Fibroblast of skin of scalp (primary cell): ENCODE measurements at places on chromosomes 12 and 14.
A peak's percentile ranks its signal among the peaks of the same experiment; 100 is the strongest.

DNA sequence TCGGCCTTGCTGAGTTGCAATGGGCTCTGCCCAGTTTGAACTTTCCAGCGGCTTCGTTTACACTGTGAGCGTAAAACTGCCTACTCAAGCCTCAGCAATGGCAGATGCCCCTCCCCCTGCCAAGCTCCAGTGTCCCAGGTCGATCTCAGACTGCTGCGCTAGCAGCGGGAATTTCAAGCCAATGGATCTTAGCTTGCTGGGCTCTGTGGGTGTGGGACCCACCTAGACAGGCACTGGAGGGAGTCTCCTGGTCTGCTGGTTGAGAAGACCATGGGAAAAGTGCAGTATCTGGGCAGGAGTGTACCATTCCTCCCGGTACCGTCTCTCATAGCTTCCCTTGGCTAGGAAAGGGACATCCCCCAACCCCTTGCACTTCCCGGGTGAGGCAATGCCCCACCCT lies 88.2 kb downstream of the KLHL28 start:
- DNase-seq, result no peak

GRCh38 chr12:99450036-99450630 lies 197.4 kb upstream of the GARIN6 start:
- no peak for DNase-seq

GRCh38 chr14:89182326-89182725 lies 234.7 kb downstream of the FOXN3 start:
- no peak for DNase-seq

GRCh38 chr14:64965356-64966000 lies 6.7 kb downstream of the RAB15 start:
- DNase-seq, result no peak

- peak; percentile 54 for DNase-seq
Observed at GRCh38 chr14:73503648-73504047, 12.9 kb downstream of the RIOX1 start.

GRCh38 chr14:39491134-39491571 lies 58.9 kb upstream of the FBXO33 start:
- peak; percentile 54 for DNase-seq

DNA sequence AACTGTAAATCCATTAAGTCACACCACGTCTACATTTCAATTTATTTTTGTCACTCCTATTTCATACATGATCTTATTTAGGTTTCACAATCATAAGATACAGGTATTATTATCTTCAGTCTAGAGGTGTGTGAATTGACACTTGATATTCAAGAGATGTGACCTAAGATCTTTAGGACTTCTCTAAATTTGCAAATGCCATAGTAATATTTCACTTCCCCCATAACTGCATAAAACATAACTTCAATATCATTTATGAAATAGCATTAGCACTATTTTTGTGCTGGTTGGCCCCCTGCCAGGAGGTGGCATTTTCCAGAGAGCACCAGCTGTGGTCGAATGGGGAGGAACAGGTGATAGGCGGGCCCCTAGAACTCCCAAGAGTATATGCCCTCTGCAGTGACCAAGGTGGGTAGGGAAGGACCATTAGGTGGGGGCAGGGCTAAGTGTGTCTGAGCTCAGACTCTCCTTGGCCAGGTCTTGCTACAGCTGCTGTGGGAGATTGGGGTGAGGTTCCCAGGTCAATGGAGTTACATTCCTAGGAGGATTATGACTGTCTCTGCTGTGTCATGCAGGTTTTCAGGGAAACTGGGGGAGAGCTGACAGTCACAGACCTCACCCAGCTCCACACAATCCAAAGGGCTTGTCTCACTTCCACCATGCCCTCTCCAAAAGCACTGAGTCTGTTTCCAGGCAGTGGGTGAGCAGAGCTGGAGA lies 49.2 kb upstream of the ERGIC2 start:
- DNase-seq, result no peak

DNA sequence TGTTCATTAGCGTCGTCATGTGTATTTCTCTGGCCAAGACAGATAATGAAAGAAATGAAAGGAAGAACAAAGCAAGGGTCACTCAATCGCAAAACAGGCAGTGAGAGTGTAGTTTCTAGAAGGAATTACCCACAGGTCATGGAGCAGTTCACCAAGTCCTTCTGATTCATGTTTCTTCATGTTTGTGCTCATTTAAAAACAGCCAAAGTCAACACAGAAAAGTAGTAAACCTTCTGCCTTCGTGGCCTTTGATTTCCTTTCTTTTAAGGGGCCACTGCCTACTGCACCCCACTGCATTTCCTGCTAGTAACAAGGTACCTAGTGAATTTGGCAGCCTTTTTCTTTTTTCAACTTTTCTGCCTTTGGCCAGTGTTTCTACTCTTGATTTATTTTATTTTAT lies 75.1 kb downstream of the KCNK13 start:
- DNase-seq, result no peak

- DNase-seq, result peak; percentile 79
Observed at GRCh38 chr12:124700810-124701592, 133.6 kb upstream of the NCOR2 start.

GRCh38 chr14:31898838-31899528 lies 178.1 kb upstream of the ARHGAP5 start:
- DNase-seq, result no peak

- DNase-seq, result no peak
Observed at GRCh38 chr14:51668870-51669269, 17.2 kb downstream of the FRMD6 start.

DNA sequence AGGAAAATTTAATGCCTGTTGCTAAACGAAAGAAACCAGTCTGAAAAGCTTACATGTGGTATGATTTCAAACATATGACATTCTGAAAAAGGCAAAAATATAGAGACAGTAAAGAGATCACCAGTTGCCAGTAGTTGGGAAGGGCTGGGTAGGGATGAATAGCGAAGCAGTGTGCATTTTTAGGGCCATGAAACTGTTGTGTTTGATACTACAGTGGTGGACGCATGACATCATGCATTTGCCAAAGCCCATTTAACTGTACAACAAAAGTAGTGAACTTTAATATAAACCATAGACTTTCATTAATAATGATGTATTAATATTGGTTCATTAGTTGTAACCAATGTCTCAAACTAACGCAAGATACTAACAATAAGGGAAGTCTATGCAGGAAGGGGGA lies 14.7 kb upstream of the EPYC start:
- no peak for DNase-seq

DNA sequence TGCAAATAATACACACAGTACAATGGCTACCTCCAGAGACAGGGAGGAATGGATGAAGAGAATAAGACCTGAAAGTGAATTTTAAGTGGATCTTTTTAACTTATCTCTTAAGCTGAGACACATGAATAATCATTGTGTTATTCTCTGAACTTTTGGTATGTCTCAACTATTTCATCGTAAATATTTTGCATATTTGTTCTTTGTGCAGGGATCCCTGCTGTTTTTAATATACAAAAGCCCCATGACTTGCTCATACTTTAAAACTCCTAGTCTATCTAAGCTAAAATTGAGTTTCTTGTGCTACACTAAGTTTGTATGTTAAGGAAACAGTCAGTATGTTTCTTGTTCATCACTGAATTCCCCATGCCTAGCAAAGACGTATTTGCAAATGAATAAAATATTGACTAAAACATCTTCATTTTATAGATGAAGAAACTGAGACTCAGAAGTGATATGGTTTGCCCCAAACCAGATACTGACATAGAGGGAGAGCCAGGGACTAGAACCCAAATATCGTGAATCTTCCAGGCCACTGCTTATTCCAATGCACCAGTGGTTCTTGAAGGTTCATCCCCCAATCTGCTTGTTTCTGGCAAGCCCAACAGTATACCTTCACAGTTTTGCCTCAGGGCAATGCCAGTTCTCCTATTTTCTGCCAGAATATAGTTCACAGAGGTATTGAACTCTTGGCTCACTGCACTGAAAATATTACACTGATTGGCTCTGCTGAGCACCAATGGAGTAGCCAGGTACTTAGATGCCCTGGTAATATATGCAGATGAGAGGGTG lies 356.9 kb downstream of the MED13L start:
- peak; percentile 58 for DNase-seq

DNA sequence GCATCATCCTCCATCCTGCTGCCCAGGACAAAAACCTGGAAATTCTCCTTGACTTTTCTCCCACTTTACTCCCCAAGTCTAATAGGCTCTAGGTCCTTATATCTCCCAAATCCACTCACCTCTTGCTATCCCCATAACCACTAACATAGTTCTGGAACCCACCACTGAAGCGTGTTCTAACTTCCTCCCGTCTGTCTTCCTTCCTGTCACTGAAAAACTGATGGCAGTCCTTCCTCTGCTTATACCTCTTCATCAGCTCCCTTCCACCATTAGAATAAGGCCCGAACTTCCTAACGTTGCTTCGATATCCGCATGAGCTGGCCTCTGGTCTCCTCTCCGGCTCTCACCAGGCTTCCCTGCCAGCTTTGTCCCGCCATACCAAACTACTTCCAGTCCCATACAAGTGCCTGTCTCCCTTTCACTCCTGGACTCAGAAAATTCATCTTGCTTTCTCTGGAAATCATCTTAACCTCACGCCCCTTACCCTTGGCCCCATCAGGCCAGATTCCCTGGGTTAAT lies 63.0 kb upstream of the BCL2L14 start:
- DNase-seq, result no peak

- peak; percentile 76 for DNase-seq
Observed at GRCh38 chr12:642633-643474, 20.4 kb downstream of the NINJ2 start.

GRCh38 chr12:78853231-78853630 lies 11.3 kb upstream of the SYT1 start:
- DNase-seq, result no peak

DNA sequence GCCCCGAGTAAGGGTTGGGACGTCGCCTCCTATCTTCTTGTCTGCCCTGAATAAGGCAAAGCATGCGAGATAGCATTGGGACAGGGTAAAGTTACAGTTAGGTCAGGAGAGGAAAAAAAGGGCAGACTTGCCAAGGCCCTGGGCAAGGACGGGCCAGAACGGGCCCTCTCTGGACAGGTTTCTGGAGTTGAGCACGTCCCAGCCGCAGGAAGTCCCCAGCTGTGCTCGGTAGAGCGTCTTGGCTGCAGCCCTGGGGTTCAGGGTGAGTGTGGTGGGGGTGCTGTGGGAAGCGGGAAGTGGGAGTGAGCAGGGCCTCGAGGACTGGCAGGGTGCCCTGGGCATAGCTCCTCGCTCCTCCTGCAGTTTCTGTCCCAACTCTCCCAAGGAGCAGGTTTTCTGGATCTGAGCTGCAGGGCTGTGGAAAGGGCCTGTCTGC lies 5.4 kb downstream of the RPS6KL1 start:
- peak; percentile 14 for DNase-seq

GRCh38 chr14:94115631-94116030 lies 5.1 kb downstream of the IFI27 start:
- DNase-seq, result no peak

DNA sequence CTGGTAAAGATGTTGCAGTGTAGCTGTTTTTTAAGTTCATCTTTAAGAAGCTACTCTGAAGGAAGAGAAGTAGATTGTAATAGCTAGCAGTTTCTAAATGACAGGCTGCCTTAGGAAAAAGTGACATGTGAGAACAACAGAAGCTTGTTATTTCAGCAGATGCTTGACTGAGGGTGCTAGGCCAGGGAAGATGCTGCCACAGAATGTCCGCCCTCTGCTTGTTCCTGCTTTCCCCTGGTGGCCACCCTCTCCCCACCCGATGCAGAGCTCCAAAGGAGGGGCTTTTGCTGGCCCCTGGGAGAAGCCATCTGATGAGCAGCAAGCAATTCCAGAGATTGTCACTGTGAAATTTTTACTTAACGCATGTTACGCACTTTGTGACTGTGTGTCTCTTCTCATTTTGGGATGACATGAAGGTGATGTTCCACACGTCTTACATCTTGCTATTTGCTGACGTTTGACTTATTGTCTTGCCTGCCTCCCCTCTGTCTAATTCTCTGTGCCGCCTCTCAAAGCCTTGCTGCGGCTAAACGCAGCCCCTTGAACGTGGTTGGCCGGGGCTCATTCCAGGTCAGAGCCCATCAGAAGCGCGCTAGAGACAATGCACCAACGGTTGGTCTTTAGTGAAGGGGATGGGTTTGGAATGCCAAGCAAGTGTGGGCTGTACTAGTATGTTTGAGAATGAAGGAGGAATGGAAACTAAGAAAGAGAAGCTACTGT lies 44.8 kb downstream of the WDR20 start:
- no peak for DNase-seq

- DNase-seq, result no peak
Observed at GRCh38 chr14:90426031-90426540, 29.3 kb downstream of the CALM1 start.

DNA sequence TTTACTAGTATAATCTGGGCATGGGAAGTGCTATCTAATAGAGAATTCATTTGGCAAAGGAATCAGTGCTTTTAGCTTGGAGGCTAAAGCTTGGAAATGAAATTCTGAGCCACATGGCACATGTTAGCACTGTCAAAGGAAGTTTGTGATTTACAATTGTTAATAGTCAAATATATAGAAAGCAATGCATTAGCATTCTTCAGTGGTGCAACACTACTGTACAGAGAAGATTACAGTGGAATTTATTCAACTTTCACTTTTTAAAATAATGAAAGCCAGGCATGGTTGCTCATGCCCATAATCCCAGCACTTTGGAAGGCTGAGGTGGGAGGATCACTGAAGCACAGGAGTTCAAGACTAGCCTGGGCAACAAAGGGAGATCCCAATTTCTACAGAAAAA lies 45.9 kb downstream of the PAX9 start:
- DNase-seq, result no peak

- DNase-seq, result no peak
Observed at GRCh38 chr12:1188016-1188415, 197.0 kb downstream of the ERC1 start.

DNA sequence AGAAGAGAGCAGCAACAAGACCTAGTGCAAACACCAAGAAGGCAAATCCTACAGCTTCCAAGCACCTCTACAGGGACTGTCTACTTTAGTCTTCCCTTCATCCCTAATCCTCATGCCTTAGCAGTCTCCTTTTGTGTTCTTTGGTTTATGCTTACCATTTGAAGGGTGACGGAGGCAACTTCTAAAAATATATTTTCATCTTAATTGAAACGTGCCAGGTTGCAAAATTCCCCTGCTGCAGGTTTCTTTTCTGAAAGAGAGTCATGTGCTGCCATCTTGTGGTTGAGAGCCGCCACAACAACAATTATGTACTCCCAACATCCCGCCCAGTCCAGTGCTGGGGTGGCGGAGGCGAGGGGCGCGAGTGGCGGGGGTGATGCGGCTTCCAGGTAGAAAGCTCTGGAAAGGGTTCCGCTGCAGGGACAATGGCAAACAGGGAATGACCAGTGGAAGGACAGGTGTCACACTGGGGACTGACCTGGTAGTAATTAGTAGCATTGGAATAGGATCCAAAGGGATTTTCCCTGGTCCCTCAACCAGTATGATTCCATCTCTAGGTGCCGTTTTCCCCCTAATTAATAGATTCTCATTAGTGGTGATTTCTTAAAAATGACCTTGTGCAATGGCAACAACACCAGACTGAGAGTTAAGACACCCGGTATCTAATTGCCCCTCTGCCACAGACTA lies 80.3 kb upstream of the GNG2 start:
- DNase-seq, result peak; percentile 68

DNA sequence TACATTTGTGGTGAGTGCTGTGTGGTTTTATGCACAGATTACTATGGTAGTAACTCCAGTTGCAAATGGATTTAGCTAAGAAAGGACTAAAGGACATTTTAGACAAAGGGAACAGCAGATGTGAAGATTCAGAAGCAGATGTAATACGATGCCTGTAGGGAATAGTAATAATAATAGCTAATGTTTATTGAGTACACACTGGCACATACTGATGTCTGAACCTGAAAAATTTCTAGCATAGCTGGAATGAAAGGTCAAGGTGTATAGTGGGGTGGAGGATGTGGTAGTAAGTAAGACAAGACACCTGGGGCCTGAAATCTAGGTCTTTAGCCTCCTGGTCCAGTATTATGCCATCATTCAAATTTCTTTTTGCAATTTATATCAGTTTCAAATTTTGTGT lies 54.3 kb upstream of the LRTM2 start:
- no peak for DNase-seq
